ENCODE measurements at places on chromosomes 3 and 15.

DNA sequence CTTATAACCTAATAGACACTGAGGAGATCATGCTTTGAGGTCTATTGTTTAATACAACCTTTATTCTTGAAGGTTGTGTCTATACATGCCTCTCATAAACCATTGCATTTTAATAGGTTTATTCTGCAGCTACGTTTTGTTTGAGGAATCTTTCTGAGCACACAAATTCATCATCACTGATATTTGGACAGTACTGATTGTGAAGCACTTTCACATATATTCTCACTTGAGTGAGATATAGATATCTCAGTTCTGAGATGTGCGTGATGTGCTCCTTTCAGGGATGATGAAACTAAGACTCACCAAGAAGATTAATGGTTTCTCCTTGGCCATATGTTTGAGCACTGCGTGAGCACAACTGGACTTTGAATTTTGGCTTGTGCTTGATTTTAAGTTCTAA is 374.4 kb downstream of the LPP start:
- DNase-seq, result no peak

DNA sequence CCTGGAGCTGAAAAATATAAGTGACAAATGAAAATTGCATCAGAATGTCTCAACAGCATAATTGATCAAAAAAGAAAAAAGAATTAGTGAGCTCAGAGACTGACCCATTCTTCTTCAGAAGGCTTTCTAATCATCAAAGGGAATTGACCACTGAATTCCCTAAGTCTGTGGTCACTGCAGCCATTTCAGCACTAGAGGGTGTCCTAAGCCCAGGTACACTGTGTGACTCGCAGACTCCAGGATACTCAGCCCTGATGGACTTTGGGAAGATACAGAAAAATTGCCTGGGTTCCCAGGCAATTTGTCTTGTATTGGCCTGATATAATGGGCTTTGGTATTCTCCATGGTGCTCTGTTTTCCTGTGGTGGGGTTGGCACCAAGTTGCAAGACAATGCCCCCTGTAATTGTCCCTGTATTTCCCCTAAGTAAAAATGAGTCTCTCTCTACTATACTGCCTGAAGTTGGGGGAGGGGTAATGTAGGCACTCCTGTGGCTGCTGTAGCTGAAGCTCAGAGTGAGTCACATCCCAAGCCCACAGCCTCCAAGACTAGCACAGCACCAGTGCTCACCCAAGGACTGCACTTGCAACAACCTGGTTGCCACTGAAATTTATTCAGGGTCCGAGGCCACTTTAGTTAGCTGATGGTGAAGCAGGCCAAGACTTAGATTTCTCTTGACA is 256.0 kb upstream of the STAC start:
- no peak for DNase-seq

- no peak for DNase-seq
Measured at GRCh38 chr15:71278989-71279756, 163.9 kb downstream of the THSD4 start.

- no peak for DNase-seq
Measured at GRCh38 chr15:24150542-24150941, 463.4 kb upstream of the NDN start.

DNA sequence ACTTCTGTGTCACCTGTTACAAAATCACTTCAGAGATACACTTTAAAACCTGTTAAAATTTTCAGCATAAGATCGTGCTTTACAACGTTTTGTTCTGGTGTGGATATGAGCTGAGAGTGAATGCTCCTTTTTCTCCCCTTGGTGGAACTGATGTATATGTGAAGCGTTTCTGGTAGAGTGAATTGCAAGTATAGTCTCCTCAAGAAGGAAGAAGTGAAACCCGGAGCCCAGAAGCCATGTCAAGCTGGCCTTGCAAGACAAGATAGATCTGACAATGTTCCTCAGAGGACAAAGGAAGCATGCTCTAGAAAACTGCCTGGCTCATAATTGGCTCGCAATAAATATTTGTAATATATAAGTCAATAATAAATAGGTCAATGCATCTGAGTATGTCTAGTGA is 23.6 kb downstream of the SERPINI2 start:
- DNase-seq, result no peak

DNA sequence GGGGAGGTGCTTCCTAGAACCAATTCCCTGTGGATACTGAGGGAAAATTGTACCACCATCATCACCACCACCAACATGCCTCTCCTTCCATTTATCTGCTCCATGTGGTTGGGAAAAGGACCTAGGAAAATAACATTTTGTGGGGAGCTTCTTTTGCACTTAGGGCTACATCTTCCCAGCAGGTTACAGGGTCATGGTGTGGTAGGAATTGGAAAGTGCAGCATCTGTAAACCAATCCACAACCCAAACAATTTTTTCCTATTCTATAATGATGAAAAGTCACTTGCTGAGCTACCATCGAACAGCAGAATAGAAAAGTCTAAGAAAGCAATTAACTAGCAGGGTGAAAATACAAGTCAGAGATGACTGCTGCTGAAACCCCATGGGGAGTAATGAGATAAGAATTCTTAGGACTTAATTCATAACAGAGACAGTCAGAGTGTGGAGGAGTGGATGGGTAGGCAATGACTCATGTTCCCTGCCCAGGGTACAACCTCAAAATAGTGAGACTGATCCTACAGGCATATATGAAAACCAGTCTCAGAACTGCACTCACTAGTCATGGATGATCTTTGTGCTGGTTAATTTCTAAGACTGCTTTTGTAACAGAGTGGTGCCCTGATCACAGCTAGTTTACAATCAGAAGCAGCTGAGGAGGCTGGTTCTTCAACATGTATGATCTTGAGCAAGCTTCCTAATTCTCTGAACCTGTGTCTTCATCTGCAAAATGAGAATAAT is 38.1 kb upstream of the LEKR1 start:
- no peak for DNase-seq

GRCh38 chr15:60387321-60387720 is 10.5 kb downstream of the ANXA2 start:
- DNase-seq, result no peak

DNA sequence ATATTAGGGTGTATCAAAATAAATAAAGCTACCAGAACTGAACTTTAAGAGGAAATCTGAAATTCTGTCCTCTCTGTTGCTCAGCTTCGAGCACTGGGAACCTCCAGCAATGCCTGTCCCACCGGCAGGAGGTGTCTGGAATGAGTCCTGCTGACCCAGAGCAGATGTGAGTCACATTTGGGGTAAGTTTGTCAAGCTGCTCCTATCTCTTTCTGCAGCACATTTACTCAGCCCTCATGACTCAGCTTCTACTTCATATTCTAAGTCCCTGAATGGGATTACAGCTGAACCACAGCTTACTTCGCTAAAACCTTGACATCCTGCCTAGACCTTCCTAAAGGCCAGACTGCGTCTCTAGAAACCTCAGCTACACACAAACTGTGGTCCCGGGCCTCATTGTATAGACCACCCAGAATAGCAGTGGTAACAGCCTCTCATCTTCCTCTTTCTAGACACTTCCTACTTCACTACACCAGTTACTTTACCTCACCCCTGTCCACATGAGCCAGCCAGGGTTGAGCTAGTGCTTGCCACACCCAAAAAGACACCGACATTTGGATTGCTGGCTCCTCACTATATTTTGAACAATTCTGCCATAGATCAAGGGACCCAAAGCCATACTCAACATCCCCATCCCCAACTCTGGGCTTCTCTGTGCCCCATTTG is 109.6 kb upstream of the TMCO5A start:
- no peak for DNase-seq
